ENCODE measurements at places on chromosomes 12 and 14.

DNA sequence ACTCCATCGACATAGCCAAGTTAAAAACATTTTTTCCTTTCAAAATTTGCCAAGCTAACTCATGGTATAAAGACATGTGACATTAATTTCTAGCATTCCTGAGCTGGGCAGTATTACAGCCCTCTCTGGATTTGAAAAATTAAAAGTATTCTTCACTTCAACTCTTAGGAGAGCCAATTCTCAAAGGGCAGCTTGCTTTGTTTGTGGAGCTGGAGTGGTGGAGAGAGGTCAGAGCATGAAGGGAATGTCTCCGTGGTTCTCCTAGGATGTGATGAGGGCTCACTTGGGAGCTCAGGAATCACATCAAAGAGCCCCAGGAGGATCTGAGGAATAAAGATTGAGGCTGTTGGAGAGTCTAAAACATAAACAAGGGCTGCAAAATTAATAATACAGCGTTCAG is 46.9 kb upstream of the RGS6 start:
- no peak for DNase-seq

DNA sequence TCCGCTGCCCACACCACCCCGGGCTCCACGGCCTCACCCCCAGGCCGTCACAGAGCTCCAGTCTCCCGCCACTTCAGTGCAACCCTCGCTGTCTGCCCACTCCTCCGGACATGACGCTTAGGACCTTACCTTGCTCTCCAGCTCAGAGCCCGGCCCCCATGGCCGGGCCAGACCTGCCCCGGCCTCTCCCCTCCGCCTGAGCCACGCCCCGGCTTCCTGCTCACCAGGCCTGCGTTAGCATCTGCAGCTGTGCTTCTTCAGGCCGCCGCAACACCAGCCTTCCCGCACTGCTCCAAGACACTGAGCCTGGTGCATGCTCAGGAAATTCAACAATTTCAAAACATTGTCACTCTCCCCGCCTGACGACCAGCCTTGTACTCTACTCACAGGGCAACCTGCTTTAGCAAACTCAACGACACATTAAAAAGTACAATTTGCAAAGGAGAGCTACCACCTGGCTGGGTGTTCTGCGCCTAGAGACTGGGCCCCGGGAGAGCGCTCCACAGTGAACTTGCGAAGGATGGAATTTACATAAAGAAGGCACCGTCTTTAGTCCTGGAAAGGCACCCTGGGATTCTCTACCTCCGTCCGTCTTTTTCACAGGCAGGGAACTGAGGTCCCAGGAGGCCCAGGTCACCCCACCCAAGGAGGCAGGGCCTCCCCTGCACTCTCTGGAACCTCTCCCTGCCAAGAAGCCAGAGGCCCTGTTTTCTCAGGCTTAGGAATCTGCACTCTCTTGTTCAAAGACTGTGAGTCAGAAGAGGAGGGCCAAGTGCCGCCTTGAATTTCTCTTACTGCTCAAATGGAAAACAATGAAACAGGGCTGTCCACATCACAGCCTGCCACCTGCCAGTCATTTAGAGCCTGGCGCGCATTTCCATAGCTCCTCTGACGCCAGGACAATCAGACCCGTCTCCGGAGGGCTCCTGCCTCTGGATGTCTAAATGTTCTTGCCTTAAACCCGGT is 51.3 kb downstream of the STX2 start:
- DNase-seq = no peak

GRCh38 chr14:20295067-20295466 is 10.7 kb downstream of the TTC5 start:
- no peak for DNase-seq

DNA sequence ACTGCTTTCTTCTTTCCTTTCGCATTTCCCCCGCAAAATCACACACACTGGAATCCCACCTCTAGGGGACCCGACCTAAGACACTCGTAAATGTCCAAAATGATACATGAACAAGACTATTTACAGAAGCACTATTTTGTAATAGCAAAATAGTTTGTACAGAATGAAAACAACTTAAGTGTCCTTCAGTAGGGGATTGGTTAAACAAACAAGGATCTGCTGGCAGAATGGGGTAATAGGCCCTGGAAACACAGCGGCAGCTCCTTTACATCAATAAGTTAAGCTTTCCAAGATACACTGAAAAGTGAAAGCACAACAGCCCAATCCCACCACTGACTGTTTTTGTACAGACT is 48.8 kb downstream of the LTBP2 start:
- DNase-seq = no peak

DNA sequence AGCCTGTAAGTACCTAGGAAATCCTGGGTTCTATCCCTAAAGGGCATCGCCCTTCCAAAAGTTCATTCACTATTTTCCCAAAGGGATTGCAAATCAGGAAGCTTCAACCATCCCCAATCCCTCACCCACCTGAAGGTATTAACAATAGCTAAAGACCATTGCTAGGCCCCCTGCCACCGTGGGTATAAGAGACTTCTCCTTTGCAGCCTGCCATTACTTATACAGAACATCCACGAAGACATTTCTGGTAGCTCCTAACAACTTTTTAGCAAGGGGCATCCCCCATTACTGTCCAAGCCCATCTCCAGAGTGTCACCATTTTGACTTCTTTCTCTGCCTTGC is 384 bp upstream of the SMUG1 start:
- no peak for DNase-seq

DNA sequence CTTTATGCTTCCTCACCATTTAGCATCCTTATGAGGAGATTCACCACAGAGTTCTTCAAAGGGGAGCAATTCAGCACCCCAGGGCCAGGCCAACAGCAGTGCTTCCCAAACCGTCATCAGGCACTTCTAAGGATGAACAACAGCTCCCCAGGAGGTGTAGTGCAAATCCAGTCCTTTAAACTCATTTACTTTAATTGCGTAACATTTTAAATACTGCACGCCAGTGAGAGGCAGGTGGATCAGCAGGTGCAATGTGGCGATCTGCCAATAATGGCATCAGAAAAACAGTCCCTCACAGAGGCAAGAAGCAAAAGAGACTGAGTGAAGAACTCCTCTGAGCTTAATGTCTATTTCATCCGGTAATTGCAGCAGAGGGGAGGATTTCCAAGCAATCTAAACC is 770.9 kb upstream of the FOXG1 start:
- DNase-seq = peak; percentile 99

- no peak for DNase-seq
Measured at GRCh38 chr12:5335069-5335468, 96.8 kb upstream of the NTF3 start.

DNA sequence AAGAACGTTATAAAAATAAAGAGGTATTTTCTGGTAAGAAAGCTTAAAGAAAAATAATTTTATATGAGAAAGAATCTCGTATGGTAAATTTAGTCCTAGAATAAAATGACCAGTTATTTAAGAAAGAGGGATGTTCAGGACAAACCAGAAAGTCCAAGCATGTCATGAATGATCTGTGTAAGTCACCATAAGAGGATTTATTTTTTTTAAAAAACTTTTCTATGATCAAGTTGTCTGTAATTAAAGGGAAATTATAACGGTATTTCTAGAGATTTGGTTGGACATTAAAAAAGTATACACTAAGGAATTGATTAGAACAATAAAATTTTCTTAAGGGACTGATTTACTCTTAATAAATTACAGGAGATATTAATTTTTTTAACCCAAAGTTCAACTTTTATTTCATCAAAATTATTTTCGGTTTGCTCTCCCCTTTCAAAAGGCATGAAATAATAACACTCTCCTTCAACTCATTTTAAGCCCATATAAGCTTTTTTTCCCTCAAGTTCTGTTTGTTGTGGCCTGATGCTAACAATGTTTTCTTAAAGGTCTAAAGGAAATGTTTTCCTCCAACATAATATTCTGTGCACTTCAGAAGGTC is 49.9 kb upstream of the CPSF6 start:
- DNase-seq = no peak

DNA sequence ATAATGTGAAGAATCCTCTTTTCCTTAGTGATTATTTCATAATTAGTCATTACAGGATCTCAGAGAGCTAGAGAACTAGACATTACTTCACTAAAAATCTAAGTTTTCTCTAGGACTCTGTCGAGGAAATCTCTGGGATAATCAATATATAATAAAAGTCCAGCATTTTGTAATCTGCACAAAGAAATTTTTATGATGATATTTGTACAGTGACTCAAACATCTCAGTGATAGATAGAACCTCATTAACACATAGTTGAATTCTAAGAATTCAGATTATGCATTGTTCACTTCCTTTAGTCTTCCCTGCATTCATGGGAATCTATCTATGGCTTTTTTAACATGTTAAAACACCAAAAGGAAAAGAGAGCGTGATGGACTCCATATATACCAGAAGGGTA is 11.0 kb downstream of the ITPR2 start:
- no peak for DNase-seq

DNA sequence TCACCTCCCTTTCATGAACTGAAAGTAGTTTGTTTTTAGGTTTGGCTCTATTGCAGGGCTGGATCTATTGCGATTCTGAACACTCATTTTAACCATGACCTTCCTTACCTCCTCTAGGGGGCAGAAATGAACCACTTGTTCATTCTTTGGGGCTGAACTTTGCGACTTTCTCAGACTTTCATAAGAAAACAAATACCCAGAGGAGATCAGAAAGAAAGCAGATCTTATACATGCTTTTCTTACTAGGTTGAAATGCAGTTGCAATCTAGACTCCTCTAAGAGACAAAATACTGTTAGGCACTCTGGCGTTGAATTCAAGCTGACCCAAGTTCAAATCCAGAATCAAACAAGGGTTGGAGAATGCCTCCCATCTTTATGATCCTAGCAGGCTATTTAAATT is 32.6 kb upstream of the PLEKHG3 start:
- DNase-seq = peak; percentile 47

DNA sequence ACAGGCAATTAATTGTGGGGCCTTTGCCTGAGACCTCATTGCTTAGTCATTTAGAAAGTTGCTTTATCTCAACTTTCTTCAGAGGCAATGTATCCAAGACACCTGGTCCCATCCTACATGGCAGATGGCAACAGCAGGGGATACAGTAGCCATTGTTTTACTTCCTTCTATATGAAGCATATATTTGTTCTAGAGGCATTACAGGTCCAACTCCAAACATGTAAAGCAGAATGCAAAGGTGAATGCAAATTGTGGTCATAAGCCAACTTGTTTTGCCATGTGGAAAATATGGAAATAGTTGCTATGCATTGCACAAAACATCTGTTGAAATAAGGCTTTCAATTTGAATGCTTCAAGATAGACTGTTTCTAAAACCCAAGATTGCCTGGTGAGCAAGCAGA is 109.8 kb upstream of the BCAT1 start:
- no peak for DNase-seq

- no peak for DNase-seq
Measured at GRCh38 chr12:63294327-63294632, 143.3 kb upstream of the AVPR1A start.

DNA sequence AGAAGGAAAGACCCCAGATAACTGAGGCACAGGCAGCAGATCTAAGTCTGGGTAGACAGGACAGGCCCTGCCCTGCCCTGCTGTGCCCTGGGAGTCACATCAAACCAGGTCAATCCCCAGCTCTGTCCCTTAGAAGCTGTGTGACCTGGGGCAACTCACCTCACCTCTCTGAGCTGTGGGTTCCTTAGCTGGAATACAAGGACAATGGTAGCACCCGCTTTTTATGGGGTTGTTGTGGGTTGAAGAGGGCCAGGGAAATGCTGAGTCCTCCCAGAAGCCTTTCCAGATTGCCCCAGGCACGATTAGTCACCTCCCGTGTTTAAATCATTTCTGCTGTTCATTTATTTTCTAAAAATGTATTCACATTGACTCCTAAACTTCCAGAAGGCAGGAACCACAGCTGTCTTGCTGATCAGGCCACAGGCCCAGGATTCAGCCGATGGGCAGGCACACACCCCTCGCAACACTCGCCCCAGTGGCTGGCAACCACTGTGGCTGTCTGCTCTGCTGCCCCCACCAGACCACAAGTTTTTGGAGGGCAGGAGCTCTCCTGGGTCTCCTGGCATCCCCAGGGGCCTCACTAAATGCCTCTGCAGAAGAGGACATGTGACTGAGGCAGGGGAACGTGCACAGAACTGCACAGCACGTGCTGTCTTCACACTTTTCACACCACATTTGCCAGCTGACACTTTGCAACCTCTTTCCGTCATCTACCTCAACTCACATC is 3.0 kb downstream of the SELPLG start:
- DNase-seq = no peak

- no peak for DNase-seq
Measured at GRCh38 chr12:94705676-94706075, 55.3 kb upstream of the TMCC3 start.

- no peak for DNase-seq
Measured at GRCh38 chr12:11347810-11348209, 37.6 kb upstream of the PRB4 start.

GRCh38 chr14:98368221-98368620 is 903.8 kb downstream of the BCL11B start:
- DNase-seq = no peak

DNA sequence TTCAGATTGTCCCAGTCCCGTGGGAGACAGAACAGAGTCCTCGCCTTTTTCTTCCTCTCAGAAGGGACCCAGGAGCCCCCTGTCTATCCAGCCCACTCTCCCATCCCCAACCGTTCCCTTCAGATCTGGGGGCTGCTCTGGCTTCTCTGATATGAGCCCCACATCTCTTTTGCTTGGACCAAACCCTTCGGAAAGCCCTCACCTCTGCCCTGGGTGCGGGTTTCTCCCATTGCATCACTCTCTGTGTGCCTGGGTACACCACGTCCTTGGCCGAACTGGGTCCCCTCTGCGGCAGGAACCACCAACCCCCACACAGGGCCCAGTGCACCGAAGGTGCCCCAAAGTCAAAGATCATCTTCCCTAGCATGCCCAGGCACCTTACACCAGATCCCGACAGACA is 87.8 kb downstream of the DICER1 start:
- DNase-seq = no peak

DNA sequence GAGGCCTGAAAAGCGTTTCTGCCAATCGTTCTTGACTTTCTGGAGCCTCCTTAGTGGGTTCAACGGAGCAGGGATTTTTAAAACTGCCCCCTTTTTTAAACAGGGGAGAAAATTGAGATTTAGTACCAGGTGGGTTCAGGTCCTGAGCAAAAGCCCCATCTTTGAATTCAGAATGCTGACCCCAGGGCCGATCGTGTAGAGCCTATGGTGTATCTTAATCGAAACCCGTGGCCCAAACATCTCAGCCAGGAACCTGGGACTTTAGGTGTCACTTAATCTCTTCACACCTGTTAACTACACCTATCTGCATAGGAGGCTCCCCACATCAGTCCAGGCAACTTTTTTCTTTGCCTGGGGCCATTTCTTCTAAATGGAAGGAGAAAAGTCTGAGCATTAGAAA is 6.4 kb upstream of the TBX5 start:
- no peak for DNase-seq

DNA sequence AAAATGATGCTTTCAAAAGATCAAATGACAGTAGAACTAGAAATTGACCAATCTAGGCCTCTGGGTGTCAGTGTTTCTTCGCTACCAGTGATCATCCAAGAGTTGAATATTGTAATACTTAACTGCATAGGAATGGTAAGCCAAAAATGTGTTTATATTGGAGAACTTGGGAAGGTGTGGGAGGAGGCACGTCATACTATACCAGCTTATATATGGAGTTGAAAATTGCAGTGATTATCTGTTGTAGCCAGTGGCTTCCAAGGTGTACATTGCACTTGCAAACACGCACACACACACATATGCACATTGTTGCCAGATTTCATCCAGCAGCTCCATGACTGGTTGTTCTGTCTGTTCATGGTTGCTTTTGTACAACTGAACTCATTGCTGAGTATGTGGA is 36.1 kb downstream of the EID3 start:
- DNase-seq = peak; percentile 9

GRCh38 chr12:94806617-94807016 is 156.3 kb upstream of the TMCC3 start:
- DNase-seq = no peak

GRCh38 chr14:69135133-69135532 is 17.8 kb downstream of the DCAF5 start:
- DNase-seq = no peak
